ENCODE measurements at places on chromosomes 6 and 20.

GRCh38 chr6:78768271-78768670 is 99.1 kb upstream of the IRAK1BP1 start:
- DNase-seq = no peak

DNA sequence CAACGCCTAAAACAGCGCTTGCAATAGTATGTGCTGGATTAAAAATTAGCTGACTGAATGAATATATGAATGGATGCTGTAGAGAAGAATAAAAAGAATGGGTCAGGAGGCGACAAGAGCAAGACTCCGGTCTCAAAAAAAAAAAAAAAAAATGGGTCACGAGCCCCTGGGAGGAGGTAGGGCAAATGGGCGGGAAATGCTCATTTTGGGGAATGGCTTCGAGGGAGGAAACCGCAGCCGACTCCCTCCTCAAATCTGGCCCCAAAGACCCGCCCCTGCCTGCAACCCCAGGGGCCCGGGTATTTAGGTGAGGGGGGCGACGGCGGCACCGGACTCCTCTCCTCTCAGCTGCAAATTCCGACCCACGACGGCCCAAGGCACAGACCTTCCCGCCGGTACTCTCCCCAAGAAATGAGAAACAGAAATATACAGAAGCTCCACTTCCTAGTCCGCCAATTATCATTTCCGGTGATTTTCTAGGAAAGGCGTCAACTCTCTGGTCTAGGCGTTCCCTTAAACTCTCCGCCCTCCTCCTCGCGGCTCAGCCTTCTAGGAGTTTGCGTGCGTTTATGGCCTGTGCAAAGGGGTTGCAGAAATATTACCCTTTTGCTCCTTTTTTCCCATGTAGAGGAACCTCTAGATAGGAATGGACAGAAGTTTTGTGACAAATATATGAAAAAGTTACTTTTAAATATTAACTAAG is at the start of gene ZNF311:
ZNF311 (minus strand) TSS at position 133 of the 703 bp plus-strand sequence. CDS start 1,361 bp downstream, outside the sequence.
- DNase-seq = peak; percentile 91

DNA sequence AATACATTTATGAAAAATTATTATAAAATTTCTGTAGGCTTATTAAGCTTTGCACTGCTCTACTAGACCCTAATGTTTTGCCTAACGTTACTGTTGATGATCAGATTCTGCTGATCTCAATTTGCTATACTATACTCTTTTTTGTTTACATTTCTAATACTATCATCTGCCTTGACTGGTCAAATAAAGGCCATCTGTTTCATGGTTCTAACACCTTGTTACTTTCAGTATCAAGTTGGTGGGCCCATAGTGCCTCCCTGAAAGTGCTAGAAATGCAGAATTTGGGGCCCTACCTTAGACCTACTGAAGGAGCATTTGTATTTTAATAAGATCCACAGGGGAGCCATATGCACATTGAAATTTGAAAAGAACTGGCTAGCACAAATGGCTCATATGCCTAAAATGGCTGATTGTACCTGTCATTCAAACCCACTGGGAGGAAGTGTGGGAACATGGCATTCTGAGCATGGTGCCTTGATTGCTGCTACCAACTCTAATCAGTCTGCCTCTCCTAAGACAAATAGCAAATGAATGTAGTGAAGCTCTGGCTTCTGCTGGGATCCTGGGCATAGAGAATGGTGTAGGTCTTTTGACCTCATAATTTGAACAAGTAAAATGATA is 199.1 kb upstream of the BTBD3 start:
- no peak for DNase-seq

GRCh38 chr6:52507557-52508260 is 69.2 kb downstream of the TRAM2 start:
- DNase-seq = no peak

DNA sequence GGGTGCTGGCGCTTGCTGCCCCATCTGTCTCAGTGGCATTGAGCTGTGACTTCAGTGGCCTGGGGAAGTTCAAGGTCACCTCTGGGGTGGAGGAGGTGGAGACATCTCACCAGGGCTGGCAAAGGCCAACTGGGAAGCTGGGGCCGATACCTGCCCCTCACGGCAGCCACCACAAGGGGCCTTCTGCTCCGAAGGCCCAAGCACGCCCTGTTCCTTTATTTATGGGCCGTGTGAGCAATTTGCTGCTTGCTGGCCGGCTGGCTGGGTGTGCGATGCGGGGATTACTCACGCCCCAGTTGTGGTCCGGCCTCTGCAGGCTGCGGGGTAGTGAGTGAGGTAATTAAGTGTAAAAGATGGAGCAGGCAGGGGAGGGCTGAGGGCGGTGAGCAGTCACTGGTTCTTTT is 13.2 kb upstream of the SCRT2 start:
- DNase-seq = no peak

DNA sequence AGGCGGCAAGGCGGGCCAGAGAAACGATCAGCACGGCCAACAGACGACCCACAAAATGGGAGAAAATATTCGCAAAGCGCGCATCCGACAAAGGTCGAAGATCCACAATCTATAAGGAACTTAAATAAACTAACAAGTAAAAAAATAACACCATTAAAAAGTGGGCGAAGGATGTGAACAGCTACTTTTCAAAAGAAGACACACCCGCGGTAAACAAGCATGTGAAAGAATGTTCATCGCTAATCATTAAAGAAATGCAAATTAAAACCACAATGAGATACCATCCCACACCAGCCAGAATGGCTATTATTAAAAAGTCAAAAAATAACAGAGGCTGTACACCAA is 117.8 kb upstream of the SIRPA start:
- no peak for DNase-seq

GRCh38 chr6:155641603-155642002 is 186.0 kb upstream of the NOX3 start:
- DNase-seq = no peak

GRCh38 chr6:11213422-11214021 is 18.9 kb downstream of the NEDD9 start:
- no peak for DNase-seq

DNA sequence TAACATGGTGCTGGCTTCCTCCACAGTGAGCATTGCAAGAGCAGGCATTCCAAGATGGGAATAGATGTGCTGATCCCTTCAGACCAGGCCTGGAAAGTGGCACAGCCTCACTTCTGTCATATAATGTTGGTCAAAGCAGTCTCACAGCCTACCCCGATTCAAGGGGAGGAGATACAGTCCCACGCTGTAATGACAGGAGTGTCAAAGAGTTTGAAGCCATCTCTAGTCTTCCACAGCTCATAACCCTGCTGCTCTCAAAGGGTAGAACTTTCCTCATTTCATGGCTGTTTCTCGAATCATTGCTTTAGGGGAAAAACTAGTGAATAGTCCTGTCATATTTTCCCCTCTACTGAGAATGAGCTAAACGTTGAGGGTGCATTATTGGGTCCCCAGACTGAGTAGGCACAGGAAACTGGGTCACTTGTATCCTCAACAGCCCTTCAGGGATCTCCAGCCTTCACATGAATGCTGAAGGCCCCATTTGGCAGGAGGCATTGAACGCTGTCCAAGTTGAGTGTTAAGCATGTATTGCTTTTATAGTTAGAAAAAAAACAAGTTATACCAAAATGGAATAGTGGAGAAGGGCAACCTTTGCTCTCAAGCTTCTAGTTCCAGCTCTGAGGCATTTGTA is 27.3 kb downstream of the DTD1 start:
- DNase-seq = no peak

DNA sequence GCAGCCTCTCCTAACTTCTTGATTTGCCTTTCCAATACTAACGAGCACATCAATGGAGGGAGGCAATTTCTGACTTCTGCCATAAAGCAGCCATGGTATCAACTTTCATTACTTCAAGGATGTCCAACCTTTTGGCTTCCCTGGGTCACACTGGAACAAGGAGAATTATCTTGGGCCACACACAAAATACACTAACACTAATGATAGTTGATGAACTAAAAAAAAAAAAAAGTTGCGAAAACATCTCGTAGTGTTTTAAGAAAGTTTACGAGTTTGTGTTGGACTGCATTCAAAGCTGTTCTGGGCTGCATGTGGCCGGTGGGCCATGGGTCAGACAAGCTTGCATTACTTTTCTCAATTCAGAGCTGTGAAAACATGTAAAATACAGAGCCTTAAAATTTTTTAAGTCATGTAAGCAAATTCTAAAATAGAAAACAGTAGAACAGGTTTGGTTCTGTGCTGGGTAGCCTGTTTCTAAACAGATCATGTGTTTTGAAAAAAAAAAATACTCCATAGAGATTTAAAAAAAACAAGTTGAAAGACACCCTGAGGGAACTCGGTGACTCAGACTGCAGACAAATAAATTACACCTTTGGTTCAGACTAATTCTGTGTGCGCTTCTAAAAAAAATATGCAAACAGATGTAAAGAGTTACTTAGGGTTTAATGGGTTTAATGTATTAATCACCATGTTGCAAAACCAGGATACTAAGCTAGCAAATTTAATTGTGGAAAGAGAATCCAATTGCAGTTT is 43.6 kb upstream of the SLC22A23 start:
- no peak for DNase-seq

DNA sequence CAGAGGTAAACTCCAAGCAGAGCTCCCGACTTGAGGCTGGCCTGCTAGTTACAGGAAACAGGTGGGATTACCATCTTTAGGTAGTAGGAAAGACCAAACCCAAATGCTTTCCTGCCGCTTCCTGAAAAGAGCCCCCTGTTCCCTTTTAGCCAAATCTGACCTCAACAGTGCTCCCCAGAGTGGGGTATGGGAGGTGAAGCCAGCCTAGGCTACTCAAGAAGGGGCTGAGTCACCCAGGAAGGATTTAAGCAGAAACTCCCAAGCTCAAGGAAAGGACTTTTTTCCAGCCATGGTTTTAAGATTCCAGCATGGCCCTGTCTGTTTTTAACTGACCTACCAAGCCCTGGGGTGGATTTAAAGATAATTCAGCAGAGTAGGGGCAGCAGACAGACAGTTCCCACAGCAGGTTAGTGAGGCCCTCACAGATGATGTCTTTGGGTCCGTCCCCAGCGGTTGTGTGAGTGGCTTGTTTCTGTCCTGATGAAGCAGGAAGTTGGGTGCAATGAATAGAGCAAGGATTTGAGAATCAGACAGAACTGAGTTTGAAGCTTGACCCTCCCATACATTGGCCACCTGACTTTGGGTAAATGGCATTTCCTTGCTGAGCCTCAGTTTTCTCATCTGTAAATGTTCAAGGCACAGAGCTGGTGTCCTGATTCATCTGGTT is 76.9 kb upstream of the MAFB start:
- no peak for DNase-seq

DNA sequence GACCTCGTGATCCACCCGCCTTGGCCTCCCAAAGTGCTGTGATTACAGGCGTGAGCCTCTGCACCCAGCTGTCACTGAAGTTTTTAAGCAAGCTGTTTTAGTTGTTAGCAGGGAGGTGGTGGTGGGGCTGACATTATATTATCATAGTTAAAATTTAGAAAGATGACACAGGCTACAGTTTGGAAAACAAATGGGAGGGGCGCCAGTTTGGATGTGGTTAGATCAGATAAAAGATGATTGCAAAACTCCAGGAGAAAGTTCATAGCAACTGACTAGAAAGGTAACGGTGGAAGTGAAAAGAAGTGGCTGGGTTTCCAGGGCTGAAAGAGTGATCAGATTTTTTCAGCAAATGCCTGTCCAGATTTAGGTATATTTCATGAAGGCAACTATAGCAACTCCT is 311.9 kb upstream of the CITED2 start:
- peak; percentile 40 for DNase-seq

DNA sequence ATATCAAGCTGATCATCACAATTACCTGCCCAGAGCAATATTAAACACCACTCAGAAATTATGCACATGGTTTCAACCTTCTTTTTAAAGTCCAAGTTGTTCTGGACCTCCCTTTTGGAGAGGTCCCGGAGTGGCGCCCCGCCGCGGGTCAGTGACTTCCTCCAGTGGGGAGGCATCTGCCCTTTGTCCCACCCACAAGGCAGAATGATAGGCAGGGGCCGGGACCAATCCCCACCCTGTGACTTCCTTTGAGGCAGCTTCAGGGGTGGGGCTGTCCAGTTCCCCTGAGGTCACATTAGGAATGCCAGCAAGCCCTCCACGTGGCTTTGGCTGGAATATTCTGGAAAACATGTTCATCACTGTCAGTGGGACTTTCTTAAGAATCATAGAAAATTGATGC is 207.0 kb downstream of the ANKRD60 start:
- DNase-seq = no peak

GRCh38 chr20:22312744-22313346 is 271.5 kb downstream of the FOXA2 start:
- DNase-seq = no peak

- no peak for DNase-seq
Measured at GRCh38 chr6:109450801-109451200, 4.8 kb downstream of the MICAL1 start.

- DNase-seq = peak; percentile 46
Measured at GRCh38 chr20:6074145-6074561, 20.3 kb upstream of the LRRN4 start.

DNA sequence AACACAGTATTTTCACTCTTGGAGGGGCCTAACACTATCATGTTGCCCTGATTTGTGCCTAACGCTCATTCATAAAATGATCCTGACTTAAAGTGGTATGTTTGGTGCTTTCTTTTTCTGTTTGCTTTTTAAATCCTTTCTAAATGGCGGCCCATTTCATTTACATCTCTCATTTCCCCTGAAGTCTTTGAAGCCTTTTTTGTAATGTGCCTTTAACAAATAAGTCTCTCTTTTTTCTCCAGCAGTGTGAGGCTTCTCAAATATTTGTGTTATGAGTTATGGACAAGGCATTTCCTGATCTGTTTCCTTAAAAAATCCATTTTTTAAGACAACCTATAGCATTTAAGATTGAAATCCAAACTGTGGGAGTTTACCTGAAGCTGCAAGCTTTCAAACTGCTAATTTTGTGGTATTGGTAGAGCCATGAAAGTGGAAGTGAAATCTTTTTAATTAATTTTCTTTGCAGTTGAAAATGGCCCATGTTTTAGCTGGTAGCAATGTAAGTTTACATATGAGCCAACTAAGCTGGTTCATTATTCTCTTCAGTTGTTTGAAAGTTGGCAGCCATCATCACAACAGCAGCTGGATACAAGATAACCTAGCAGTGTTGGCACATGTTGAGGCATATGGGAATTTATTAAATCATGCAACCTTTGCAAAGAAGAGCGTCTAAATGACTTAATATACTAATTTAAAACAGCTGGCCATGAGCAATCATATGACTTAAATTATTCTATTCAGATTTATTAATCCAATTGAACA is 469.7 kb downstream of the CDKAL1 start:
- no peak for DNase-seq

DNA sequence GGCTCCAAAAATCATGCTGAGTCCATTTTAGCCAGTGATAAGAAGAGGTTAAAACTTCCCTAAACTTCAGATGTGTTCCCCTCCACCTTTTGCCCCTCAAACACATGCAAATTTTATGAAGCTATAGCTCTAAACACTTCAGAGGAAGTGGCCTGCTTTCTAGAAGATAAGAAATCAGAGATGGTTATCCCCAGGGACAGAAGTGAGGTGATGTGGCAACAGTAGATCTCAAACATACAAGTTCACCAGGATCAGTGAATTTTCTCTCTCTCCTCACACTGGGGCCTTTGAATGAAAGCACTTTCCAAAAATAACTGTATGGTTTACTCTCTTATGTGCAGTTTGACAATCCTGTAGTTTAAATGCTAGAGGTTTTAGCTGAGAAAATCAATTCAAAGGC is 332.0 kb downstream of the BTBD9 start:
- DNase-seq = peak; percentile 6
